ENCODE measurements at places on chromosomes 12 and 14.

- DNase-seq, result no peak
Observed at GRCh38 chr12:68761901-68762630, 16.1 kb downstream of the SLC35E3 start.

- DNase-seq, result peak; percentile 74
Observed at GRCh38 chr14:20327005-20327869, 5.8 kb downstream of the CCNB1IP1 start.

DNA sequence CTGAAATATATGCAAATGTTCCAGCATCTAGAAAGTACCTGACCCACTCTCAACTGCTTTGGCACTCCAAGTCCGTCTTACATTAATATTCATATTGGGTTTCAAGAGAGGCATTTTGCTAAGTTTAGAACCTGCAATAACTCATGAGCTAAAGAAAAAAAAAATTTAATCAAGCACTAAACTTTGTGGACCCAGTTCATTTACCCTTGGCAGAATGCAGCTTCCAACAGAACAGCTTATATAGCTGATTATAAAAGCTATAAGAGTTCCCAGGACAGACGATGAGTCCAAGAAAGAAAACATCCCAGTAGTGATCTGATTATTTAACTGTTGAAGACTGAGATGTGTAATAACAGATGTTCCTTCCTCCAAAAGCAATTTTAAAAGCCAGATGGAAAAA, 592.0 kb downstream of the KCNH5 start:
- DNase-seq, result no peak

GRCh38 chr12:46608431-46609272, 217.1 kb downstream of the SLC38A4 start:
- DNase-seq, result no peak

GRCh38 chr14:76599559-76600287, 161.5 kb upstream of the VASH1 start:
- DNase-seq, result no peak

- DNase-seq, result peak; percentile 39
Observed at GRCh38 chr14:21268617-21269251, 508 bp downstream of the HNRNPC start.

DNA sequence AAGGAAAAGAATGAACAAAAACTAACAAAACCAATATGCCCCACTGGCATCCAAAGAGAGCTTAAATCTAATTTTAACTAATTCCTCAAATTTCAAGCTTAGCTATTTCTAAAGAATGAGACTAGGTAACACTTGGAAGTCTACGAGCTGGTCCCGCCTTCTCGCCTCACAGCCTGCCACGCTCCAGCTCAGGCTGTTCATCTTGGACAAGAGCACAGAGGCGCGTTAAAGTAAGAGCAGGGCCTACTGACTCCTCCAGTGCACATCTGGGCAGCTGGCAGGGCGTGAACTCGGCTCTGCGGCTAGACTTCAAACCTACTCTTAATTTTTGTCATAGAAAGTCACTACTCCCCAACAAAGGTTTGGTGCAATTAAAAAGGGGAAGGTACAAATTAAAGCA, 64.6 kb downstream of the DICER1 start:
- DNase-seq, result no peak

GRCh38 chr12:55697686-55698085, 10.0 kb downstream of the ITGA7 start:
- DNase-seq, result no peak

GRCh38 chr14:24984846-24985589, 64.9 kb downstream of the STXBP6 start:
- no peak for DNase-seq

GRCh38 chr12:58503731-58504130, 416.6 kb downstream of the LRIG3 start:
- DNase-seq, result no peak

- no peak for DNase-seq
Observed at GRCh38 chr12:92107094-92107493, 38.6 kb downstream of the BTG1 start.

DNA sequence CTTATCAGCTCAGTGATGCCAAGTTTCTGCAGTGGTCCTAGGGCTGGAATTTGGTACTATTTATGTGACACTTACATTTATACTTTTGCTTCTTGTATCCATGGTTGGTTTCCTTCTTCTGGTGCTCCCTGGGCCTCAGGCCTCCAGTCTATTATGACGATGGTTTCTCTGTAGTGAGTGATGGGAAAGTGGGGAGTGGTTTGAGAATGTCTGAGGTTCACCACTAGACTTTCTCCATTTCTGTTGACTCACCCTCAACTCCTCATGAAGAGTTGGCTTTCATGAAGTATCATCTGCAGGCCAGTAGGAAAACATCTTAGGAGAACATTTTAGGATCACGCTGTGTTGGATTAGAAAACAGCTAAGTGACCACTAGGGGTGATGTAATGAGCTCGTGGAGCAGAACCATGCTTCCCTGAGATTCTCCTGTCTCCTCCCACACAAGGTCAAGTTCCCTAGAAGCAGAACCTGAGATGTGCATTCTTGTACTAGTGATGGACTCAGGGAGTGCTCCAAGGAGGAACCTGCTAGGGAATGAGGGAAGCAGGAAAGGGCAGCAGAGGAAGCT, 32.1 kb downstream of the RPH3A start:
- no peak for DNase-seq

DNA sequence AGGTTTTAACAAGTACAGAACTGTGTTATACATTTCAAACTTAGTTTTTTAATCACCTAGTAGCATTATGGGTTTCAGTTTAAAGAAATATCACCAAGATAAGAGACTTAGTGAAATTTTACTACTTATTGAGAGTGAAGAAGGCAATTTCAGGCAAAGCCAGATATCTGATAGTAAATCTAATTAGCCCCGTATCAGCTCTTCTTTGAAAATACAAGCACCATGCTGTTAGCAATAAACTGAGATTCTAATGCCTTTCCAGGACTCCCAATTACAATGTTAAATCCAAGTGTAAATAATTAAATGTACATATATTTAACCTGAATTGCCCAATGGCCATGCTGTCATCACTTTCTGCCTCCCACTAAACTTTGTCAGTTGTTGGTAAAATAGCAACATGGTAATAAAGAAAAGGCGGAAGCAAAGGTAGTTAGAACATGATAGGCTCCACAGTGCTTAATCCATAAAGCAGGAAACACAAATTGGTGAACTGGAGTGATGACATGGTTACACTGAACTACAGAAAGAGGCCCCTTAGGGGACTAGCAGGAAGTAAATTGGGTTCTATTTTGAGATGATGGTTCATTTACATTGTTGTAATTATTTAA, 646.1 kb downstream of the C12orf50 start:
- no peak for DNase-seq

- DNase-seq, result no peak
Observed at GRCh38 chr12:124140944-124141486, 153.9 kb upstream of the RFLNA start.
